ENCODE measurements at places on chromosomes 13 and 19.

DNA sequence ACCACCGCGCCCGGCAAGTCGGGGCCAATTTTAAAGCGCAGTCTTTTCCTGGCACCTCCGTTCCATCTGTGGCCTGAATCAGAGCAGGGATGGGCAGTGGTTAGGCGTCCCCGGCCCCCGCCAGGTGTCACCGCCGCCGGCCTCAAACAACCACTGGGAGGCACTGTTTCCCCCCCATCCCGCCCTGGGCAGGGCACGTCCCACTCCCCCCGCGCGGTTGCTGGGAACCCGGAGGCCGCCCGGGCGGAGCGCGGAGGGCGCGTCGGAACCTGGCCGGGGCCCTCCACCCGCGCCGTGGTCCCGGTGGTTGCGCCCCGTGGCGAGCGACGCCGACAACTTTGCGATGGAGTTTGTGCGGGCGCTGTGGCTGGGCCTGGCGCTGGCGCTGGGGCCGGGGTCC is at the start of gene GRIN3B:
Gene GRIN3B (plus strand): TSS at position 325 of the 400 bp plus-strand sequence. CDS start 19 bp downstream, at position 344.
- DNase-seq = peak; percentile 9

DNA sequence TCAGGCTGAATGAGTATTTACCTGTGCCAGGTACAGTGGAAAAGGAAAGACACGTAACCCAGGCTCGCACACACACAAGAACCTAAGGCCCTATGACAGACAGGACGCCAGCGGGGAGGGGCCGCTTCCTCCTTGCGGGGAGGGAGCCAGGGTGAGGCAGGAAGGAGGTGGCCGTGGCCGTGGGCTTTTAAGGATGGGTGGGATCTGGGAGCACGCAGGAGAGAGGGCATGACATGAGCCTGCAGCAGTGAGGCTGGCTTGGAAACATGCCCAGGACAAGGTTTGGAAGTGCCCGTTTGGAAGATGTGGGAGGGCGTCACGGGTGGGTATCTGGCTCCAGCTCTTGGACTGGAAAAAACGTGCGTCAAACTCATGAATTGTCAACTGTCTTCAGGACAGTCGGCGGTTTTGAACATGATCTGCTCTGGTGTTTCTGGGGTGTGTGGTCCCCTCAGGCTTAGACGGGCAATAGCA is 20.1 kb downstream of the SH3GL1 start:
- DNase-seq = no peak

DNA sequence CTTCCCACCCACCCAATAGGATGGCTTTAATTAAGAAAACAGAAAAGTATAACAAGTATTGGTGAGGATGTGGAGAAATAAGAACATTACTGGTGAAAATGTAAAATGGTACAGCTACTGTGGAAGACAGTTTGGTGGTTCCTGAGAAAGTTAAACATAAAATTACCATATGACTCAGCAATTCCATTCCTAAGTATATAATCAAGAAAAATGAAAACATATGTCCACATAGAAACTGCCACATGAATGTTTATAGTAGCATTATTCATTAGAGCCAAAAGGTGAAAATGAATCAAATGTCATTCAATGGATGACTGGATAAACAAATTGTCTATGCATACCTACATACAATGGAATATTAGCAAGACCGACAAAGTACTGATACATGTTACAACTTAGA is 16.9 kb downstream of the DZIP1 start:
- no peak for DNase-seq

GRCh38 chr13:103068836-103069235 is 2.6 kb upstream of the SLC10A2 start:
- no peak for DNase-seq

DNA sequence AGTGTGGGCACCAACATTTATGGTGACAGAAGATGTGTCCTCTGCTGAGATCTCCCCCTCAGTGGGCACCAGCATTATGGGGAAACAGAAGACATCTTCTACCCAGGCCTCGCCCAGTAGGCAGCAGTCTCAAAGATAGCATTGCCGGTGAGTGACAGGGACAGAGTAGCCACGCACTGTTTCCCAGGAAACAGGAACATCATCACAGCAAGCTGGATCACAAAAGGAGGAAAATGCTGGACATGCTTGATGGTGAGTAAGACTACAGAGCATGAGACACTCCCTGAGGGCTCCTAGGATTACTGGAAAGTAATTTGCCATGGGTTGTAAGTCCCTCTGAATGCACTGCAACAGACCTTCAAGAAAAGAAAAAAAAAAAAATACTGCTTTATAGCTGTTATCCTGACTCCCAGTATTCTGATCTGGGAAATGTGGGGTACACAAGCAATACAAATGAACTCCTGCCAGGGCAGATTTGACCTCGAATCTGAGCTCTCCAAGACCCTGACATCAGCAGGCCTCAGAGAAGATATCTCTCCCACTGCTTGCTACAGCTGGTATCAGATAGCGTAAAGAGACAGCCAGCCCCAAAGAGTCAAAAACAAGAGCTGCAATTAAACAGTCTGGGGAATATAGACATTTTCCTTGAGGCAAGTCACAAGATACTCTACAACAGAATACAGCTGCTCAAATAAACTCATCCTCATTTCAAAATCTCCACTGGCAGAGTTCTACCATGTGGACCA is 180.4 kb downstream of the RBM26 start:
- no peak for DNase-seq

GRCh38 chr19:19489804-19490204 is 25.5 kb downstream of the TSSK6 start:
- DNase-seq = no peak

- DNase-seq = no peak
These were observed 36.1 kb downstream of the HTR2A start for GRCh38 chr13:46860722-46861121.

Measured in Kasumi-1 (cell line).